ENCODE measurements at places on chromosomes 1 and 21.
A peak's percentile ranks its signal among the peaks of the same experiment; 100 is the strongest.

GRCh38 chr1:32816676-32817158 lies 441 bp downstream of the YARS1 start:
- DNase-seq, result no peak

GRCh38 chr1:172727956-172728603 lies 69.2 kb downstream of the FASLG start:
- no peak for DNase-seq

DNA sequence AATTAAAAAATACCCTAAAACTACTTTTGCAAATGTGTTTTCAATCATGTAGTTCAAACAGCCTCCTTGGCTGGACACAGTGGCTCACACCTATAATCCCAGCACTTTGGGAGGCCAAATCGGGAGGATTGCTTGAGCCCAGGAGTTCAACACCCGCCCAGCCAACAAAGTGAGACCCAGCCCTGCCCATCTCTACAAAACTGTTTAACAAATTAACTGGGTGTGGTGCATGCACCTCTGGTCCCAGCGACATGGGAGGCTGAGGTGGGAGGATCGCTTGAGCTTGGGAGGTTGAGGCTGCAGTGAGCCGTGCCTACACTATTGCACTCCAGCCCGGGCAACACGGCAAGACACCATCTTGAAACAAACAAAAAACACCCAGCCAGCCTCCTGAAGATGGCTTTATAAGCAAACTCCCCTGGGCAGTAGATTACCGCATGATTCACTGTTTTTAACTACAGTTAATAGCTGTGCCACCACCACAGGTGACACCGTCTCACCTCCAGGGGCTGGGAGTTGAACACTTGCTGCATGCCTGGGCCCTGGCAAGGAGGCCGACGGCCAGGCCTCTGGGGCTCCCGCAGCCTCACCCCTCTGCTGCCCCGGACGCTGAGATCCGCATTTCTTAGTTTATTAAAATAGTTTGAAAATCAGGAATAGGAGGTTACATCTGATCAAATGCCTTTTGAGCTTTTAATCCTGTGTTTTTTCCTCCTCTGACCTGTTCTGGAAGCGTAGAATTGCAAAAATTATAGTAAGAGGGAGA lies 16.2 kb downstream of the PTTG1IP start:
- no peak for DNase-seq

DNA sequence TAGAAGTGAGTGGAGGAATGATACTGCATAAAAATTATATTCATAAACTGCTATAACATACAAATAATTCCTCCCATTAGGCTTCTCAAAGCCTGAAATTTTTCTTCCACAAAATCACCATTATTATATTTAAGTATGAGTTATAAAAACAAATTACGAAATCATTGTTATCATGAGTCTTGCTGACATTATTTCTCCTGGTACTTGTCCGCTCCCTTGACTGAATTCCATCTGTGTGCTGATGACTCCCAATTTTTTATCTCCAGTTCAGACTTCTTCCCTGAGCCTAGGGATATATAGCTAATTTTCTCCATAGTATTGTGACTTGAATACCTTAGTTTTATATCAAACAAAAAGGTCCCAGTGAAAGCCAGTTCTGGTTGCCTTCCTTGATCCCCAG lies 268.2 kb downstream of the HMCN1 start:
- DNase-seq, result no peak

DNA sequence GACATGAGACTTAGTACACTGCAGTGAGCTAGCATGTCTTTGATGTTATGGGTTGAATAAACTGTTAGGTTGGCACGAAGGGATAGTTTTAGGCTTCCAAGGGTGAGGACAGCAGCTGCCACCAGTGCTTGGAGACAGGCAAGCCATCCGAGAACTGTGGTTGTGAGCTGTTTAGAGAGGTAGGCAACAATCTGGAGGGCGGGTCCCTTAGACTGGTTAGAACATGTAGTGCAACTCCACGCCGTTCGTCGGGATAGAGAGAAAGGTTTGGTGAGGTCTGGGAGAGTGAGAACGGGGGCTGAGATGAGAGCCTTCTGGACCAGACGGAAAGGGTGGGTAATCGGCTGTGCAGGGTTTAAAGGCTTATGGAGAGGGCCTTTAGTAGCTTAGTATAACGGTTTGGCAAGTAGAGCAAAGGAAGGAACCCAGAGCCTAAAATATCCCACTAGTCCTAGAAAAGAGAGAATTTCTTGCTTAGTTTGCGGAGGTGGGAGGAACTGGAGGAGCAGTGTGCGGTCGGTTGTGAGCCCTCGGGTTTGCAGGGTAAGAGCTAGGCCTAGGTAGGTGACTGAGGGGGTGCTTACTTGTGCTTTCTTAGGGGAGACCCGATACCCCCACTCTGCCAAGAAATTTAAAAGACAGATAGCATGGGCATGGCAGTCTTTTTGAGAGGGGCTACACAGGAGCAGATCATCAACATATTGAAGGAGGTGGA lies 72.8 kb downstream of the CNST start:
- DNase-seq, result no peak

- DNase-seq, result no peak
Measured at GRCh38 chr21:43967981-43968380, 44.1 kb upstream of the TRAPPC10 start.

DNA sequence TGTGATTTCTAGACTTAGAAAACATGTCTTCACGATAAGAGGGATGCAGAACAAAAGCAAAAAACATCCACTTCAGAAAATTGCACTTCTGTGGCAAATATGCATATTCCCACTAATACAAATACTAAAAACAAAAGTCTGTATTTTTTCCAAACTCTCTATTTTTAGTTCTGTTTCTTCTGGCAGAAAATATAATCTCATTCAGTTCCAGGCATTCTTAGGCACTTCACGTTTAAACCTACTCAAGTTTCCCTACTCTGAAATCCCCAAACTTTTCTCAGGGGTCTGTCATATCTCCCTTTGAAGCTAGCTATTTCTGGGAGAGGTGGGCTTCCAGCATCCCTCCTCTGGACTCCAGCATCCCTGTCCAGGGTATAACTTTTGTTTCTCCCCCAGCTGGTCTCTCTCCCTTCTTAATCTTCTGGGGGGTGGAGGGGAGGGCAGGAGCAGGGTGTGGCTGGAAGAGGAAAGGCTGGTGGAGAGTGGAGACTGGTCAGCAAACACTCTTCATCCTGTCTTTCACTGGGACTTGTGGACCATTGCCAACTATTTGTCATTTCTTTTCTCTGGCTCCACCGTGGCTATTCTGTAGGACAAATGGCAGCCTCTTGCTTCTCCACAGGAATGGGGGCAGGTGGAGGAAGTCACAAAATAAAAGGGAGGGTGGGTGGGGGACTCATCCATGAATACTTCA lies 19.6 kb upstream of the NCF2 start:
- no peak for DNase-seq

- no peak for DNase-seq
Measured at GRCh38 chr1:56576880-56577405, 2.4 kb downstream of the PLPP3 start.

- no peak for DNase-seq
Measured at GRCh38 chr1:236148470-236148845, 6.1 kb downstream of the GPR137B start.

DNA sequence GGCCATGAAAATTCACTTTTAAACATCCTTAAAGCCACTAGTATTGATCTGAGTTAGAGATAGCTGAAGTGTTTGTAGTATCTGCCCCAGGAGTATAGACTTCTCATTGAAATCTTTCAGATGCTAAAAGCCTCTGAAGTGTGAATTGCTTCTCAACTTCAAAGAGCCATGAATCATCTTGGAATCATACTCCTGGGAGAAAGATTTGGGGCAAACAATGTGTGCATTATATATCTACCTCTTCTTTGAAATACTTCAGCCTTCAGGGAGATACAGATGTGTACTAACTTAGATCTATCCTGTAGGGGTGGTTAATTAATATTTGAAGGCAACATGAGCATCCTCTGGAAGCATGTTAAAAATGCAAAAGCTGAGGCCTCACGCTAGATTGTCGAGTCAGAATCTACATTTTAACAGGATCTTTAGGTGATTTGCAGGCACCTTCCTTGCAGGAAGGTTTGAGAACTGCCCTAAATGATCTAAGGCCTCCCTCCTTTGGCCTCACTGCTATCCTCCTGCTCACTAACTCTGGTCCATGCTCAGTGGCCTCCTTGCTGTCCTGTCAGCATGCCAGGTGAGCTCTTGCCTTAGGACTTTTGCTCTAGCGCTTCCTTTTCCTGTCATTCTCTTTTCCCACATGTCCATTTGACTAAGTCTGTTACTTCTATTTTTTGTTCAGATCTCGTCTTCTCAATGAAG lies 6.0 kb upstream of the SCYL3 start:
- no peak for DNase-seq

DNA sequence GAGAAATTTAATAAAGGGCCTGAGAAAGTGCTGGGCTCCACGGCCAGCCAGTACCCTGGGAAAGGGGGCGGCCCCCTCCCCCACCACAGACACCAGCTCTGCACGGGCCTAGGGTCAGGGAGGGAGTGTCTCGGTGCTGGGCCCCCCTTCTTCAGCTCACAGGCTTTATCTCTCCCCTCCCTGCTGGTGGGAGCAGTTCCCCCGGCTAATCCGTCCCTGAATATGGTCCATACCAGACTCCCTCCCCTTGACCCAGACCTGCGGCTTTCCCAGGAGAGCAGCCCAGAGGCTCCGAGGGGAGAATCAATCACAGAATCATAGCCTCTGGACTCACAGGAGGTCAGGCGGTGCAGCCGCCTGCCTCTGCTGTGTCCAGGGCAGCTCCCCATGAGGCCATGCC lies 26.0 kb upstream of the RSPO1 start:
- DNase-seq, result no peak

DNA sequence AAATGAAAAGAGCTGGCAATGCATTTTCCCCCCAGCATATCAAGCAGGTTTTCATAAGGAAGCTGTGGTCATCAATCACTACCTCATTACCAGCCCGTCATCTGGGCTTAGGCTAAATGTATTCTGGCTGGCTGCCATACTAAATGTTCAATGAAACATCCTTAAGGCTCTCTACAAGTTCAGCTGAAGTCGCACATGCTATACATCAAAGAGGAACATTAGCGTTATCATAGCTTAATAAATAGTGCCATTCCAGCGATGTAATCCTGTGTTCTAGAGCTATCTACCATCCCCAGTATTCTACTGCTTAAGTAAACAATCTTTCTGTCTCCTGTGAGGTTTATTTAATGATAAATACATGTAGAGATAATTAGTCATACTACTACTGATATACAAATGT lies 288.8 kb downstream of the DPYD start:
- DNase-seq, result peak; percentile 7

- no peak for DNase-seq
Measured at GRCh38 chr1:81635816-81636215, 164.9 kb upstream of the ADGRL2 start.

DNA sequence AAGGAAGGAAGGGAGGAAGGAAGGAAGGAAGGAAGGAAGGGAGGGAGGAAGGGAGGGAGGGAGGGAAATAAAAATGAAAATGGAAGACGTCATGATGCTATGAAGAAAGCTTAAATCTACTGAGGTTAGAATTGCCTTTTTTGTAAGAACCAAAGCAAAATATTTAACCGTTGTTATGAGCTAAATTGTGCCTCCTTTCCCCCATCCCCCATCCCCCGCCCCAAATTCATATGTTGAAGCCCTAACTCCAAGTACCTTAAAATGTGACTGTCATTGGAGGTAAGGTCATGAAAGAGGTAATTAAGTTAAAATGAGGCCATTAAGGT lies 80.1 kb upstream of the CXADR start:
- no peak for DNase-seq

Data from AG04450 (cell line).